ENCODE measurements at places on chromosomes 1 and 21.

DNA sequence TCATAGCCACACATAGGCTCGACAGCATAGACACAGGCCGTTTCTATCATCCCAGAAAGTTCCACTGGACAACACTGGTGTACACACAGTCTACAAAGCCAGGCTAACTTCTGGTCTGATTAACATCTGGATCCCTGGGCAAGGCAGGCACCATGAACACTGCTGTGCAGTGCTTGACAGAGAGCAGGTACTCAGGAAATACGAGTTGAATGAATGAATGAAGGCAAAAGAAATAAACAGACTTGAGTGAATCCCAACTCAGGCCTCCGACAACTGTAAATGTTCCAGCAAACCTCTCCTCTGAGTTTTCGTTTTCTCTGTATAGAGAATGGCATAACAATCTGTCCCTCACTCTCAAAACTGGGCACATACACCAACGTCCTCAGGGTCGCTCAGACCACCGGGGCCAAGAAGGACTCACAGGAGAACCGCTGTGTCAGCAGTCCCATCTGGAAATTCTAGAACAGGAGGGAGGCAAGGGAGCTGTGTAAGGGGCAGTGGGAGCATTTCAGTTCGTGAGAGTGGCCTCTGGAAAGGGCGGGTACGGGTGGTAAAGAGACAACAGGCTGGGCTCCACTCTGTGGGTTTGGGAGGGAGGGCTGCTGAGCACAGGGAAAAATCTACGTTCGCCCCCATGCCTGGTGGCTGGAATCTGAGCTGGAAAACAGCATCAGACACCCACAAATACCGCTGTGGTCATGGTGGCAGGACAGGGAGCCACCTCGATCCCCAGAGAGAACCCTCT lies 15.1 kb upstream of the ECE1 start:
- no peak for DNase-seq

GRCh38 chr1:113041569-113042284 lies 31.3 kb upstream of the LRIG2 start:
- DNase-seq = no peak

GRCh38 chr21:39016740-39017315 lies 166.4 kb downstream of the PSMG1 start:
- no peak for DNase-seq

DNA sequence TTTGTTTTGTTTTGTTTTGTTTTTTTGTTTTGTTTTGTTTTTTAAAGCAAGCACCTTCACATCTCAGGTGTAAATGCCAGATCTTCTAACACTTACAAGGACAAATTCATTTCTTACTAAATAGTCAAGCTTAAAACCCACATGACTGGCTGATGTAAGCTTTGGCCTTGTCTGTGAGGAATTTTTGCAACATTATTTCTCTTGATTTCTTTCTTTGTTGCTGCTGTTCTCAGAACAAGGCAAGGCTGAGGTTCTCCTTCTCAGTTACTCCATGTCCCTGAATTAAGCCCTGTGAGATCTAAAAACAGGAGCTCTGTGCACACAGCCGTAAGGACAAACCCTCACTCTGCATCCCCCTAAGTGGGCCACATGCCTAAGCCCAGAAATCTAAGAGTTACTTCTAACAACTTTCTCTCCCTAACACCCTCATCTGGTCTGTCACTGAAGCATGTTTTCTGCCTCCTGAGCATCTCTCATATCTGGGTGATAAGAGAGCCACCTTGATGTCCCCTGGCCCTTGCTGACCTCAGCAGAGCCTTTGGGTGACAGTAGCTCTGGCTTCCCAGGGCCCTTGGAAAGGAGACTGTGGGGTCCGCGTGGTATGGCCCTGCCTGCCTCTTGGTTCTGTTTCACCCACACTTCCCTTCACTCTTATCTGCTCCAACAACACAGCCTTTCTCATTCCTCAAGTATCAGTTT lies 81.2 kb upstream of the HOOK1 start:
- DNase-seq = no peak
